ENCODE measurements at places on chromosomes 7 and 10.
A peak's percentile ranks its signal among the peaks of the same experiment; 100 is the strongest.

DNA sequence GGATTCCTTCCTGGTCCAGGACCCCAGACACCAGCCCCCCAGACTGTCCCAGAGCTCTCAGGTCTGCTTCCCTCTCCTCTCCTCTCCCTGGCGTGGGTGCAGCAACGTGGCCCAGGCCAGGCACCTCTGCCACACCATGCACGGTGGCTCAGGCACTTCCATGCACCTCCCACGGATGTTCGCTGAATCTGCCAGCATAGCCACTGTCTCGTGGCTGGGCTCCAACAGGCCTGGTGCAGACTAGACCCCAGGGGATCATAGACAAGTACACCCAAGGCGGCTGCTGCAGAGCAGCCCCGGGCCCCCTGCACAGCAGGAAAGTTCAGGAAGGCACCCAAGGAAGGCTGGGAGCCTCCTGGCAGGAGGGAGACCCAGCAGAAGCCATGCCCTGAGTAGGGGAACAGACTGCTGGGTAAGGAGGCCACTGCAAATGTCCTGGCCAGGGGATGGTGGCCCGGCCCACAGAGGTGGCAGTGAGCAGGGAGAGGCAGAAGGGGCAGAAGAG is 4.4 kb downstream of the RASGEF1A start:
- no peak for DNase-seq

DNA sequence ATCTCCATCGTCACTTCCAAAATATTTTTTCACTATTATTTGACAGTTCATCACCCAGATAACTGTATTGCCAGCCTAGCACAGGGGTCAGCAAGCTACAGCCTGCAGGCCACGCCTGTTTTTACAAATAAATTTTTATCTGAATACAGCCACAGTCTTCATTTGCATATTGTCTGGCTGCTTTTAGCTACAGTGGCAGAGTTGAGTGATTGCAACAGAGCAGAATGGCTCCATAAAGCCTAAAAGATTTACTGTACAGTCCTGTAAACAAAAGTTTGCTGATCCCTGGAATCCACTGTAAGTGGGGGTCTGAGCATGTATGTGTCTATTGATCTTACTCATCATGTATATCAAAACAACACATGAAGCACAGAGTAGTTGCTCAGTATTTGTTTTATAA is 45.9 kb upstream of the GNAI1 start:
- no peak for DNase-seq

DNA sequence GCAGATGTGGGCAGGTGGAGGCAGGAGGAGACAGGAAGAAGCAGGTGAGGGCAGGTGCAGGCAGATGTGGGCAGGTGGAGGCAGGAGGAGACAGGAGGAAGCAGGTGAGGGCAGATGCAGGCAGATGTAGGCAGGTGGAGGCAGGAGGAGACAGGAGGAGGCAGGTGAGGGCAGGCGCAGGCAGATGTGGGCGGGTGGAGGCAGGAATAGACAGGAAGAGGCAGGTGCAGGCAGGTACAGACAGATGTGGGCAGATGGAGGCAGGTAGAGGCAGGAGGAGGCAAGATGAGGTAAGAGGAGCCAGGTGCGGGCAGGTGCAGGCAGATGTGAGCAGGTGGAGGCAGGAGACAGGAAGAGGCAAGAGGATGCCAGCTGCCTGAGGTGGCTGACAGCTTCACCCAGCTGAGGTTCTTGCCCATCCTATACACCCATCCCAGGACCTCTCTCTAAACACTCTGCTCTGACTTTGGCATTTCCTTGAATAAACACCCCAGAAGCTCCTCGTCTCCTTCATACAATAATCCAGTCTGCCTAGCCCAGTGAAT is 33.0 kb downstream of the PTPRE start:
- DNase-seq: no peak

GRCh38 chr7:5695727-5696345 is 85.6 kb downstream of the RNF216 start:
- no peak for DNase-seq

GRCh38 chr10:5293691-5294550 is 70.8 kb upstream of the UCN3 start:
- peak; percentile 74 for DNase-seq

DNA sequence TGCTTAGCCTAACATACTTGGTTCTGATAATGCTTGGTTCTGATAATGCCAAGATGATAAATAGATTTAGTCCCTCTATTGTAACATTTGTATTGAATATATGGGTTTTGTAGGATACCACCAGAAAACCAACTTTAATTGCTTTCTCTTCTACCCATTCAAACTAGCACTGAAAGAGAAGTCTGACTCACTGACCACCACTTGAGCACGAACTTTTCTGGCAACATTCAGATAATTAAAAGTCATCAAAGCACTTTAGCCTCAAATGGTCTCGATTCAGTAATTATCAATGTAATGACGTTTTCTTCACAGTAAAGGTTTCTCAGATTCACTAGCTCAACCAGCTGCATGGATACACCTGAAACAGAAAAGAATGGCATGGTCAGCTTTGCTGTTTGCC is 63.0 kb downstream of the HDAC9 start:
- DNase-seq: no peak

- no peak for DNase-seq
Measured at GRCh38 chr7:30068117-30068516, 39.9 kb downstream of the PLEKHA8 start.

DNA sequence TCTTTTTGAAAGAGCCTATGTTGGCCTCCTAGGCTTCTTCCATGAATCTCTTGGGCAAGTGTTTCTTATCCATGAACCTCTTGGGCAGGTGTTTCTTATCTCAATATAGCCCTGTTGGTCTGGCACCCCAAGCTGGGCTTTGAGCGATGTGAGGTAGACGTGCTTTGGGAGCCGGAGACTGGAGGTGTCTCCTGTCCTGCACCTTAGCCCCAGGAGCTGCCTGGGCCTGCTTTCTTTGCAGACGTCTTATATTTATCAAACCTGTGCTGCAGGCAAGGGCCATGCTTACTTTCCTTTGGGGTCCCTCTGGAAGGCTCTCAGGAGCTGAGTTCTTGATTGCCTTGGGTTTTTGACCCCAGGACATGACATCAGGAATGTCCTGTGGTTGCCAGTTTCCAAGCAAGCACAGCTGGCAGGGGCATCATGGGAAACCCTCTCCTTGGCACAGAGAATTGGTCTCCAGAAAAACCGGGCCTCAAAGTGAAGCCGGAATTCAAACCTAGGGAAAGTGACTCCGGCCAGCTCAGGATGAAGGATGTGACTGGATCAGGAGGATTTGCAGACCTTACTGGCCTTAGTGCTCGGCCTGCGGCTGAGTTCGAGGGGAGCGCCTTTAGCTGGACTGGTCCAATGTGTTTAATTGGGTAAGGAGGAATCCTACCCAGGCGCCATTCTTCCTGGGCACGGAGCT is 2.8 kb downstream of the JAKMIP3 start:
- no peak for DNase-seq

DNA sequence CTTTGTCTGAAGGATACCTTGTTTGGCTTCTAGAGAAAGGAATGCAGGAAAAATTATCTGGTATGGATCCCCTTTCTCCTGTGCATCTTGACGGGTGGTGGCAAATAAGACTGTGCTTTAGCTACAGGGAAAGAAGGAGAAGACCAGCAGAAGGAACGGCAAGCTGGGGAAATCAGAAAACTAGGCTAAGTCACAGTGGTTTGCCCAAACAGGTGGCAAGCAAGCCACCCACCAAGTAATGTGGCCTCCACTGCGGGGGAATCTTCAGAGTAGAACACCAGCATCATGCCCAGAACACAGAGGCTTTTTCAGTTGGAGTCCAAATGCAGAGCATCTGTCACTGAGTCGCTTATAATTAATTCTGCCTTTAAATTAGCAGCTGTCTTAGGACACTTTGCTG is 282.8 kb downstream of the PHF14 start:
- DNase-seq: no peak

DNA sequence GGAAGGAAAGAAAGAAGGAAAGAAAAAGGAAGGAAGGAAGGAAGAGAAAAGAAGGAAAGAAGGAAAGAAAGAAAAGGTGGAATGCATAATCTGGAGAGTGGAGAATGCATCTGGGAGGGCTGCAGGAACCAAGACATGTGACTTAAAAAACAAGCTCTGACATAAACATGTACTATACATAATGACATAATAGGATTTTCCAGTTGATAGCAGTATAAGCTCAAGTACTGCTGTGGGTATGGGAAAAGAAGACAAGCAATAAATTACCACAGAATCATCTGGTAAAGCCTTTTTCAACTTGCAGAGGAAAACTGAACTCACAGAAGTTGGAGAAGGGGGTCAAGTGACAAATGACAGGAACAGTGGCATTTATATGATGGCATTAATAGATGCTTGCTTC is 345.9 kb downstream of the PLXDC2 start:
- DNase-seq: no peak
